ENCODE measurements at places on chromosomes 4 and X.

- peak; percentile 25 for DNase-seq
Observed at GRCh38 chrX:10326578-10326977, 169.8 kb downstream of the CLCN4 start.

- DNase-seq, result no peak
Observed at GRCh38 chr4:85862896-85863295, 387.9 kb downstream of the ARHGAP24 start.

- DNase-seq, result no peak
Observed at GRCh38 chrX:15160558-15161095, 109.3 kb downstream of the ASB9 start.

GRCh38 chr4:171847751-171848150 is 34.5 kb downstream of the GALNTL6 start:
- DNase-seq, result no peak

DNA sequence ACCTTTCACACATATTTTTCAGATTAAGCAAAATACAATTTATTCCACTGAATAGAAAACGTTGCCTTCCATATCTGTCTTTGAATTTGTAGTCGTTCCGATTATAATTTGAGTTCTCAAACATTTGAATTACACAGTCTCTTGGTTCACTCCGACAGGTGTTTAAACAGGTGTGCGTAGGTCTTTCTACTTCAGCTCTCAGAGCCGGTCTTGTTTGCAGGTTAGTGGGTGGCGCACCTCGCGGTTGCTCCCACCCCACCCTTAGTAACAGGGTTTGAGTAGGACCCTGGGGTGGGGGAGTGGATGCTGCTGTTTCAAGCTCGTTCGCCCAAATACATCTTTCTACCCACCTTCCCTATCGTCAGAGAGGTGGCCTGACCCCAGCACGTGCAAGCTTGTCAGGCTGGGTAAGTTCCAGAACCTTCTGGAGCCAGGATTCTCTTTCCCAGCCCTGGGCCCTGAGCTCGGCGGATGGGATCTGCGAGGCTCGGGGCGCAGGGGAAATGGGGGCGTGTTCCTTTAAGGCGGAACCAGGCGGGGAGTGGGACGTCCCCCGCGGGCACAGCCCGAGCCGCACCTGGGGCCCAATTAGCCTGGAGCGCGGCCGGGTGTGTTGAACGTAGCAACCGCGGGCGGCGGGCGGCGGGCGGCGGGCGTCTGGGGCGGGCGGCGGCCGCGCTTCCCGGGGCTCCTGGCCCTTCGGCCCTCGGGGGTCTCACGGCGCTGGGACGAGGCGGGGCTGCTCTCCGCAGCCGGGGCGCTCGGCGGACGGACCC is at the start of gene FAM149A:
Gene FAM149A, plus strand, starts transcription at position 591 of the 776 bp plus-strand sequence.
- no peak for DNase-seq

- DNase-seq, result peak; percentile 73
Observed at GRCh38 chr4:112288455-112288854, 2.8 kb upstream of the TIFA start.

DNA sequence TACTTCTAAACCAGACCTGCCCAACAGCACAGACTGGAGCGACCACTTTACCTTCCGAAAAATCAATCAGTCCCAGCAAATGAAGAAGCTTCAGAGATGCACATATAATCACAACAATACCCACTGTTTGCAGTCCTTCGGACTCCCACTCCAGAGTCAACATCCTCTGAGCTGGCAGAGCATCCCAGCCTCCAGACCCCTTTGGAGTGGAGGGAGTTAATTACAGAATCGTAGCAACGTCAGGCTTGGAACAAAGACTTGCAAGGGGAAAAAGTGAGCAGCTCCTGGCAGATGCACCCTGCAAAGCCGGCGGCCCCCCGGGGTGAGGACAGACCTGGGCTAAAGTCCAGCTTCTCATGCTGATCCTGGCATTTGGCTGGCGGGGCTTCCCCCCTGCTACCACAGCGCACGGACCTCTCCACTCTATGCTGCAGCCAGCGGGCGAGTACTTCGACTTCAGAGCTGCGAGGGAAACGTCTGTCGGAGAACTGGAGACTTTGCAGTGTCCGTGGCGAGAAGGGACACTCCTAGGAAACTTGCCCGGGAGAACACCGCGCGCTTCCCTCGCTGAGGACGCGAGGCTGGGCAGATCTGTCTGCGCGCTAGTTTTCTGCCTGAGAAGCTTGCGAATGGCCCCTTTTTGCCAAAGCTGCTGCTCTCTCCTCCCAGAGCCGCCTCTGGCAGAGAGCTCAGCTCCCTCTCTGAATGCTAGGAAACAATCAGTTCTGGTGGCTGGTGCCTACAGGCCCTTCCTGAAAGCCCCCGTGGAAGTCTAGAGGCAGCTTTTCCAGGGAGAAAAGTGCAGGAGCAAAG is 283.7 kb downstream of the PACRGL start:
- no peak for DNase-seq

Data from NAMALWA (cell line).